ENCODE measurements at places on chromosomes 12 and 14.

DNA sequence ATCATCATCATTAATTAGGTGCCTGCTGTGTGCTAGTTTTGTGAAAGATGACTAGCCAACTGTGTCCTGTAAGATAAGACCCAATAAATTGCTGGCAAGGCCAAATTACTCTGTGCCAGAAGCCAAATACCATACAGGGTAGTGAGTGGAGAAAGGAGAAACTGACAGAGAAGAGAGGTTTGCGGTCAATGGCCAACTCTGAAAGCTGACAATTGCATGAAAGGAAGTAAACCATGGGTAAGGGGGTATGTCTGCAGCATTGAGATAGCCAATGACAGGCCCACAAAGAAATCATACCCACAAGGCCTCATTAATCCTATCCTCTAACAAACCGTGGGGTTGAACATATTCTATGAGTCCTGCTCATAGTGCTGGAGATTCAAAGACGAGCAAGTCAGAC, 236.6 kb upstream of the CCDC196 start:
- DNase-seq: no peak

DNA sequence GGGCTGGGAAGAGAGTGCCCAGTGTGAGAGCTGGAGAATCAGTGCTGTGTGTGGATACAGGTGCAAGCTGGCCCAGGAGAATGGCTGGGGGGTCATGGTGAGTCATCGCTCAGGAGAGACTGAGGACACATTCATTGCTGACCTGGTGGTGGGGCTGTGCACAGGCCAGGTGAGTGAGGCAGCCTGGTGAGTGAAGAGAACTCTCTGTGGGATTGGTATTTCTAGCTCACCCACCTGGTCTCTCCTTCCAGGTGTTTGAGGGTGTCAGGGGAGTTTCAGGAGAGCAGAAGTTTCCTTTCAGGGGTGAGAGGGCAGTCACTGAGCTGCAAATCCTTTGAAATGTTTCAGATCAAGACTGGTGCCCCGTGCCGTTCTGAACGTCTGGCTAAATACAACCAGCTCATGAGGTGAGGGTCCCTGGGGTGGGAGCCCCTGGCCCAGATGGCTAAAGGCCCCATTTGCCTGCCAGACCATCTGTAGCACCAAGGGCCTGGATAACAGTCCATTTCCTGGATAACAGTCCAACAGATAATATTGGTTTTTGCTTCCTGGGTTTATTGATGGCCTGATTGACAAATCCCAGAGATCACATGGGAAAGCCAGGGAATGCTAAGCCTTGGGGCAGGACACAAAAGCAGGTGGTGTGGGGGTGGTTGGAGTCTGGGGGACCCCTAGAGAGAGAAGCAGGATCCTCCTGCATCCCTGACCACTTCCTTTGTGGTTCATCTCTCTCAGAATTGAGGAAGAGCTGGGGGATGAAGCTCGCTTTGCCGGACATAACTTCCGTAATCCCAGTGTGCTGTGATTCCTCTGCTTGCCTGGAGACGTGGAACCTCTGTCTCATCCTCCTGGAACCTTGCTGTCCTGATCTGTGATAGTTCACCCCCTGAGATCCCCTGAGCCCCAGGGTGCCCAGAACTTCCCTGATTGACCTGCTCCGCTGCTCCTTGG, 5.5 kb upstream of the ATN1 start:
- DNase-seq: no peak

- DNase-seq: no peak
Measured at GRCh38 chr12:19792028-19792427, 352.7 kb downstream of the AEBP2 start.

GRCh38 chr12:80269803-80270552, 170.6 kb downstream of the OTOGL start:
- DNase-seq: peak; percentile 60

DNA sequence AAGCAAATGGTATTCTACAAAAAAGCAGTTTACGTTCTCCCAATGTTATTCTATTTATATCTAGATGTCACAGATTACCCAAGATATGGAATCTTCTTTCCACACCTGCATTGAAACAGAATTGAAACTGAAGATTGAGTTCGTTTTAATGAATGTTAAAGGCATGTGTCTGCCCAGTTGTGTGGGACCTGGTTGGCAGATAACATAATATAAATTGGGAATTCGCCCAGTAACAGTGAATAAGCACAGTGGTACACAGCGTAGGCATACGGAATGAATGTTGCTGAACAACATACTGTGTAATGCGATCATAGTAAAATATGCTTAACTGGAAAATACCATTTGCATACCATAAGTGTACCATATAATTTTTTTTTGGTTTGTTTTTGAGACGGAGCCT, 4.3 kb downstream of the KHNYN start:
- no peak for DNase-seq

Data from epithelial cell of esophagus (primary cell).